ENCODE measurements at places on chromosomes 1 and 21.

- no peak for DNase-seq
Observed at GRCh38 chr1:110542725-110543124, 23.8 kb upstream of the KCNA10 start.

GRCh38 chr1:18927082-18927653 lies 24.8 kb upstream of the ALDH4A1 start:
- no peak for DNase-seq

DNA sequence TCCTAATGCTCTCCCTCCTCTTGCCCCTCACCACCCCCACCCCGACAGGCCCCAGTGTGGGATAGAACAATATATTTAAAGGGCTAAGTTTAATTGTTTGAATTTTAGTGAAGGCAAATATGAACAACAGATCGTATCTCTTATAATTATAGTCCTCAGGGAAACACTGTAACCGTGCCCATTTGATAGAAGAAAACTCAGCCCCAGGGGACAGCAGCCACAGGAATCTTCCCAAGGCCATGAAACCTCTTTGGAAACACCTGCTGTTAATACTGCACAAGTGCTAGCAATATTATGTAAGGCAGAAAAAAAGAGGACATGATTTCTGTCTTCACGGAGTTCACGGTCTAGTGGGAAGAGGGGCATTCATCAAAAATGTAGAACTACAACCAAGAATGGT lies 142.2 kb downstream of the URB2 start:
- DNase-seq: no peak

GRCh38 chr21:42858185-42858847 lies 21.0 kb downstream of the WDR4 start:
- DNase-seq: no peak

DNA sequence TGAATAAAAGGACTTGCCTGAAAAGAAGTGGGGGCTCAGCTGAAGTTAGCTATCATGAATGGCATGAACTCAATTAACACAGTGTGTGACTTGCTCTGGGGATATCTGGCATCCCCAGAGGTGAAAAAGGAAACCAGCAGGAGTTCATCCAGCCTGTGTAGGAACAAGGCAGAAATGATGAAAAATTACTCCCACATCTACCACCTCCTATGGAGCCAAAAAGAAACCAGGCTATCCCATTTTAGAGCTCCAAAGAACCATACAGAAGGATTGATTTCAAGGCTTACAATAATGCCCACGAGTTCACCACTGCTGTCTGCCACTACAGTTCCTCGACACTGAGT lies 25.3 kb downstream of the TP53BP2 start:
- DNase-seq: no peak

DNA sequence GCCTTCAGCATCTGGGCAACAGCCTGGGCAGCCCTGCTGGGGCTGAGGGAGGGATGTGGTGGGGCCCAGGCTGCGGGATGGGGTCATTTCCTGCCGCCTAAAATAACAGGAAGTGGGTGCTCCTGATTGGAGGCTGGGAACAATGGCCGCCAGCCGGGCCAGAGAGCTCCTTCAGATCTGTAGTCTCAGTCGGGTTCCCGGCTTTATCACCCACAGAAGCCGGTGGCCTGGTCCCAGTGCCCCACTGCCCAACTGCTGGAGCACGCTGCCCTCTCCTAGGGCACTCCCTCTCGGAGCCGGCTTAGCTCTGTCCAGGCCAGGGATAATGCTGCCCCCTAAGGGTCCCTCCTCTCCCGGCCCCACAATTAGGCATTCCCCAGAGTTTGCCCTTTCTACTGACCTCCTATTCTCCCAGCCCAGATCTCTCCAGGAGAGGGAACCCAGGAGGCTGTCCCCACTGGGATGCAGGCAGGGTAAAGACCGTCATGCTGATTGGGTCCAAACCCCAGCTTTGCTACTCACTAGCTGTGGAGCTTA lies 5.1 kb downstream of the MAP7D1 start:
- peak; percentile 78 for DNase-seq

DNA sequence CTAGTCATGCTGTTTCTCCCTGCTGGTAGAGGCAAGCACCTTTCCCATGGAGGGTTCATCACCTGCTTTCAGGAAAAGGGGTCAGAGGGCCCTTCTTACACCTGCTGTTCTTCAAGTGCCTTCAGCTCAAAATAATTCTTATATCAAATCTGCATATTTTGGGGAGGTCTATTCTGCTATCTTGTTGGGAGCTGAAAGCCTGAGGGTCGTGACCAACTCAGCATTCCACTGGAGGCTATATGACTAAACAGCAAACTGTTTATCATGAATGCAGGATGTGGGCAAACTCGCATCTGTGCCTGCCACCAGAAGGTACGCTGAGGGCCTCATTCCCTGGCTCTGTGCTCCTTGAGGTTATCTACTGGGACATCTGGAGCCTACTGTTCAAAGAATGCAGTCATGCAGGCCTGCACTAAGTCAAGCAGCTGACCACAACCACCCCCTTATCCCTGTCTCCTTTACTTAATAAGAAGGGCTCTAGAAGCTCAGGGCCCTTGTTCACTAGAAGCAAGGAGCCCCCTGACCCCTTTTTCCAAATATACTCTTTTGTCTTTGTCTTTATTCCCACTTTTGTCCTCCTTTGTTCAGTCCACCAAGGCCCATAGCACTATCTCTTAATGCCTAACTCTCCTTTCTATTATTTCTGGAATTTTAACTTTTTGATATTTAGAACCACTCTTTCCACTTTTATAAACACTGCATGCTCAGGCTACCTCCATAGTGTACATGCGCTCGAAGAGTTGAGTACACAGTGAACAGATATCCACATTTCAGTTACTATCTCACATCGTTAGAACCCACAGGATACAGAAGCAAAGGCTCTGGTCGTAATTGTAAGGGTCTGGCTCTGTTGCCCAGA lies 4.5 kb upstream of the TRIM17 start:
- DNase-seq: peak; percentile 92

GRCh38 chr1:36099681-36100341 lies 11.1 kb downstream of the ADPRS start:
- peak; percentile 49 for DNase-seq

GRCh38 chr1:54125386-54126070 lies 27.3 kb downstream of the CDCP2 start:
- no peak for DNase-seq

GRCh38 chr1:152220166-152221163 lies 3.5 kb downstream of the HRNR start:
- DNase-seq: no peak

DNA sequence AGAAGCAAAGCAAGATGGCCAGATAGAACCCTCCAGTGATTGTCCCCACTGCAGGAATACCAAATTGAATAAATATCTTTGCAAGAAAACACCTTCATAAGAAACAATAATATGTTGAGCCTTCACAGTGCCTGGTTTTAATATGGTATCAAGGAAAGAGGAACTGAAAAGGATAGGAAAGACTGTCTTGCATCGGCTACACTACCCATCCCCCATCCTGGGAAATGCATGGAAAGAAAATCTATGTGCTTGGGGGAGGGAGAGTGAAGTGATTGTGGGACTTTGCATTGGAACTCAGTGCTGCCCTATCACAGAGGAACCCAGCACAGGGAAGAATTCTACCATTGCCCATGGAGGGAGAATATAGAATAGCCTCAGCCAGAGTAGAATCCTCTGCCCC lies 28.6 kb upstream of the AK5 start:
- no peak for DNase-seq

DNA sequence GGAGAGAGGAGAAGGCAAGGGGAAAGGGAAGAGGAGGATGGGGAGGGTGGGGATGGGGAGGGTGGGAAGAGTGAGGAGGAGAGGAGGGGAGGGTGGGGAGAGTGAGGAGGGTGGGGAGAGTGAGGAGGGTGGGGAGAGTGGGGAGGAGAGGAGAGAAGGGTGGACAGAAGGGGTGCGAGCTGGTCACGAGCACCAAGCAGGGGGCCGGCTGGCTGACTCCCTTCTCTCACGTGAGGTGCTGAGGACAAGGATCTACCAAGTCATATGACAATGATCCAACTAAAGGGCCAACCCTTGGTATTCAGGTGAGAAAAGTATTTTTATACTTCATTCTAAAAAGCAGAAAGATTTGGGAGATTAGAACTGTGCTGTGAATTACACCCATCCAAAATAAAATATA lies 51.8 kb downstream of the COQ8A start:
- no peak for DNase-seq

GRCh38 chr21:43321111-43321510 lies 105.8 kb downstream of the SIK1 start:
- no peak for DNase-seq

GRCh38 chr1:36408479-36408878 lies 10.8 kb upstream of the LSM10 start:
- DNase-seq: no peak

DNA sequence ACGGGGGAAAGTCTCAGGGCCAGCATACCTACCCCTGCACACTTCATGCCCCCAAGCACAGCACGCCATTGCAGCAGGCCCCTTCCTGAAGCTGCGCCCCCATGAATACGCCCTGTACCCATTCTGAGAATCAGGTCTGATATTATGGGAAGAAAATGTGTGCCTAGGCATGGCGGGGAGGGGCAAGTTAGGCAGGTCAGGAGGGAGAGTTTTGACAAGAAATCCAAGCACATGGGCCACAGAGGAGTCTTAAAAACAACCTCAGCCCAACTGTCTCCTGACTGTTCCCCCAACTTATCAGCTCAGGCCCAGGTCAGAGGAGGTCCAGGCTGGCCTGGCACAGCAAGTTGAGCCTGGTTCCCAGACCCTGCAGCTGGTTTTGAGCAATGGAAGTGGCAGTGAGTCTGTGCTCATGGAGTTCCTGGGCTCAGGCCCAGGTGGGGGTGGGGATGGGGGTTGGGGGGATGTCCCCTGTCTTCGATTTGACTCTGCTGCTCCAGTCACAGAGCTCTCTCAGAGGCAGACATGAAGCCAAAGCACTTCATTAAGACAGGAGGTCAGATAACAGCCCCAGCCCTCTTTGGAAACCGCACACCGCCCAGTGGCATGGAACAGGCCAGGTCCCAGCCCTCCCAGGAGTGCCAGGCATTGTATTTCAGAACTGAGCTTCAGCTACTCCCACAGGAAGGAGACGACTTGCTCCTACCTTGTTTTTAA lies 20.6 kb upstream of the BCAR3 start:
- no peak for DNase-seq

GRCh38 chr1:201022820-201023516 lies 546 bp downstream of the KIF21B start:
- no peak for DNase-seq

- DNase-seq: peak; percentile 73
Observed at GRCh38 chr1:34684266-34684665, 70.6 kb upstream of the GJB5 start.

DNA sequence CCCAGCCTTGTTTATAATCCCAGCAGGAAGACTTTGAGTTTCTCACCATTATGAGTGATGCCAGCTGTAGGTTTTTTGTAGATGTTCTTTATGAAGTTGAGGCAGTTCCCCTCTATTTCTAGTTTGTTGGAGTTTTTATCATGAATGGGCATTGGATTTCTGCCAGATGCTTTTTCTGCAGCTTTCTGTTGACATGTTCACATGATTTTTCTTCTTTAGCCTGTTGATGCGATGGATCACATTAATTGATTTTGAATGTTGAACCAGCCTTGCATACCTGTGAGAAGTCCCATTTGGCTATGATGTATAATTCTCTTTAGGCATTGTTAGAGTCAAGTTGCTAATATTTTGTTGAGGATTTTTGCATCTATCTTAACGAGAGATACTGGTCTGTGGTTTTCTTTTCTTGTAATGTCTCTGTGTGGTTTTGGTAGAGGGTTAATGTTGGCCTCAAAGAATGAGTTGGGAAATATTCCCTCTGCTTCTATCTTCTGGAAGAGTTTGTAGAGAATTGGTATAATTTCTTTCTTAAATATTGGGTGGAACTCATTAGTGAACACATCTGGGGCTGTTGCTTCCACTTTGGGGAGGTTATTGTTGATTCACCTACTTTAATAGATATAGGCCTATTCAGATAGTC lies 33.2 kb downstream of the ZBTB40 start:
- no peak for DNase-seq

- DNase-seq: no peak
Observed at GRCh38 chr1:66364578-66365391, 169.2 kb upstream of the SGIP1 start.

- no peak for DNase-seq
Observed at GRCh38 chr21:43737158-43737950, 18.4 kb downstream of the PDXK start.

DNA sequence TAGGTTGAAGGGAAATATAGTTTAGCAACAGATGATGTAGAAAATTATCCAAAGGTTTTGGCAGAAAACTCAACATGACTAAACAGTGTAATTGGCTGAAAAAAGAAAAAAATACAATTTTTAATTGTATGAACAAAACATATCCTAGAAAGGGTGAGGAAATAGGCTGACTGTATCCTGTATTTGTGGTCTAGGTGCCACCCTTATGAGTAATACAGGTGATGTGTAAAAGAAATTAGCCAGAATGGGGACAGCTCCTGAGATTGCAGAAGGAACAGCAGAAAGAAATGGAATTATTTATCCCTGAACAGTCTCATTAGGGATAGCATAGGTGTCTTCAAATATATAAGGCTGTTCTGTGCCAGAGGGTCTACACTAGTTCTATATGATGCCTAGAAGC lies 24.6 kb downstream of the DNASE2B start:
- DNase-seq: no peak

DNA sequence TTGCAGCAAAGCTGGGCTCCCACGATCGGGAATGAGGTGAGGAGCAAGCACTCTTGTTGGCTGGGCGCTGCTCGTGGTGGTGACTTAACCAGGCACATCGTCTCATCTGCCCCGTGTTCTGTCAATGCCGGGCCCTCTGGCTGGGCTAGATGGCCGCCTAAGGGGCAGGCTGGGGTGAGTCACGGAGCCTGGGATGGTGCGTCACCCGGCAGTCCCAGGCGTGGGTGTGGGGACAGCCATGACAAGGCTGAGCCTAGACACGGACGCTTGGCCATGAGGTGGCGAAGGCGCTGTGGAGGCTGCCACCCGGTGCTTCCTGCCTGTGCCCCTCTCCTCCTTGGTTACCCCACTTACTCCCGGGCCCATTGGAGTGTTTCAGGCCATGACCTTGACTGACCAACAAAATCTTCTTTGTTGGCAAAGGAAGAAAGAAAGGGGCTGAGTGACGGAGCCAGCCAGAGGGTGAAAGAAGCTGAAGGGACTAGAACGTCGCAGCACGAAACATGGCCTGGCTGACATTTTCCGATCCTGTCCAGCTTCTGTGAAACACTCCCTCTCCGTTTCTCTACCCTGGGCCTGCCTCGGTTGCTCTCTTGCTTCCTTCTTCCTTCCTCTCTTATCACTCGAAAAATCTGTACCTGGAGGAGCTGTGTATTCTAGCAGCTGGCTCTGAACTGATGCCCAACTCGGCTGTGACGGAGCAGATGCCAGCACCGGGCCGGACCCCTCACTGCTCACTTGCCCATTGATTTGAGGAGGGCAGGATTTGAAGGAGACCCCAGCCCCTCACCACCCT lies 596 bp downstream of the CD247 start:
- no peak for DNase-seq

DNA sequence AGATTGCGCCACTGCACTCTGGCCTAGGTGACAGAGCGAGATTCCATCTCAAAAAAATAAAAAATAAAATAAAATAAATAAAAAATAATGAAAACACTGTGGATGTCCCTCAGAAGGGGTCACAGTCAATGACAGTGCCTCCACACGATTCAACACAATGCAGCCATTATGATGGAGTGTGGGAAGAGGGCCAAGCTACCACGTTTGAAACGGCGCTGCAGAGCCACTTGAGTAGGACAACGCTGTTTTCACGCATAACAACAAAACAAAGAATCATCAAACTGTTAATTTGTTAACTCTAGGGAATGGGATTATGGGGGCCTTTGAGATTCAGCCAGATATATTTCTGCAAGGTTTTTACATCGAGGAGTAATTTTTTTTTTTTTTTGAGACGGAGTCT lies 36.5 kb downstream of the NKAIN1 start:
- no peak for DNase-seq

GRCh38 chr1:165011991-165012531 lies 344.5 kb downstream of the LMX1A start:
- DNase-seq: no peak

All from Jurkat, Clone E6-1 (cell line).